Cortex of kidney (tissue), 1 donor: ENCODE measurements at places on chromosomes 4 and X.

GRCh38 chr4:13285336-13285735 is 198.8 kb downstream of the RAB28 start:
- DNase-seq = no peak

DNA sequence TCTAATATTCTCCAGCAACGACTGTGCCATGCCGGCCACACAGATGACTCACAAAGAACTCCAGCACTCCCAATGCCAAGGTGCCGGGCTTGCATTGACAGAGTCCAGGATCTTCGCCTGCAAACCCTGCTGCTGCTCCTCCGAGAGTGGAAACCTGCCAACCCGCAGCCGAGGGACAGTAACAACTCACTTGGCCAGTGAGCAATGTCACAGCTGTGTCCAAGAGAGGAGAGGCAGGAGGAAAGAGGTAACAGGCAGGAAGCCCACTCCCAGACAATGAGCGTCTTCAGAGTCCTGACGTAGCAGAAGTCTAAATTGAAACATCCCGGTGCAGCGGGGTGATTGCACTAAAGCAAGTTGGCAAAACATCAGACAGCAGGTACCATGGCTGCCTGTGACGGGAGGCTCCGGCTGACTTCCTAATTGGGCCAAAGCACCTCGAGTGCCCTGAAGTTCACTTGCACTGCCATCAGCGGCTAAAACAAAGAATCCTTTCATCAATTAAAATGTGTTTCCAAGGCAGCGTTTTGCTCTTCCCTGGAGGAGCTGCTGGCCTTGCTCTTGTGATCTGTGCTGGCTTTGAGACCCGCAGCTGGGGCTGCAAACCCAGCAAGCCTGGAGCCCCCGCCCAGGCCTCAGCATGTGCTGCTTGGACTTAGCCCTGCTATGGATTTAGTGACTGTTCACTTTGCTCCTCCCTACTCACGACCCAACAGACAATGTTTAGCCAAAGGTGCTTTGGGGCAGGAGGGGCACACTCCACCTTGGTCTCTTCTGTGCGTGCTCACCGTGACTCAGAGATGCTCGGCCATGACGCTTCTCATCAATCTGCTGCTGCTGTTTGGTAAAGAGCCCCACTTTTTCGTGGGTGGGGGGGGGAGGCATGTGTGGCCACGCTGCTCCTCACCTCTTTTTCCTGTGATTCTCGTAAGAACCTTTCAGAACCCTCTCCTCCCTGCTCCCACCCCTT is 36.5 kb downstream of the DCTD start:
- DNase-seq = no peak

GRCh38 chr4:123832173-123833026 is 435.8 kb downstream of the SPRY1 start:
- no peak for DNase-seq

GRCh38 chr4:140757232-140757630 is 1.0 kb upstream of the TBC1D9 start:
- DNase-seq = no peak

DNA sequence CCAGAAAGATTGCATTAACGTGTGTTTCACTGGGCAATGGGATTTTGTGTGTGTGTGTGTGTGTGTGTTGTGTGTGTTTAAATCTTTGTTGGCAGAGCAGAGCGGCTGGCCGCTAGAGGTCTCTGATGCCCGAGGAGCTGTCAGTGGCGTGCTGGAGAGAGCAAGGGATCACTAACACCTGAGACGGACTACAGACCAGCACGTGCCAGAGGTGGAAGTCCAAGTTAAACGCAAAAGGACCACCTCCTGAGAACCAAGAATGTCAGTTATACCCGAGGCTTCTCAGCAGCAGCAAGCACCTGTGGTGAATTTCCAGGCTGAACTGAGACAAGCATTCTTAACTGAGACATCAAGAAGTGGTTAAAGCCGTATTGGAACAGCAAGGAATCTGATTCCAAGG is 9.0 kb upstream of the SLC25A14 start:
- DNase-seq = no peak

DNA sequence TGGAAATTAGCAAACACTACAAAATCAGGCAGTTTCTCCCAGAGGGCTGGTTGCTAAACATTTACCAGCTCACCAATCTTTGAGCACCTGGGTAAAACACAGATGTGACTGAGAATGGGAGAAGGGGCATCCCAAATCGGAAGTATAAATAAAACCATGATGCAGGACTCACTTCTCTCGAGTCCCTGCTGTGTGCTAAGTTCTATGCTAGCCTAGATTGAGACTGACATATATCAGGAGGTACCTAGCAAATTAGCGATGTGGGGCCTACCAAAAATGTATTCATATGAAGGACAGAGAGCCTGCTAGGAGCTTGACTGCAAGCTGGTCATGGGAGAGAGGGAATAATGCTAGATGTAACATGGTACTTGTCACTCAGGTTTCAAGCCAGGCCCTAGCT is 171.9 kb upstream of the PGRMC2 start:
- no peak for DNase-seq

- DNase-seq = no peak
Measured at GRCh38 chr4:130266814-130267213, 1170.9 kb downstream of the C4orf33 start.

DNA sequence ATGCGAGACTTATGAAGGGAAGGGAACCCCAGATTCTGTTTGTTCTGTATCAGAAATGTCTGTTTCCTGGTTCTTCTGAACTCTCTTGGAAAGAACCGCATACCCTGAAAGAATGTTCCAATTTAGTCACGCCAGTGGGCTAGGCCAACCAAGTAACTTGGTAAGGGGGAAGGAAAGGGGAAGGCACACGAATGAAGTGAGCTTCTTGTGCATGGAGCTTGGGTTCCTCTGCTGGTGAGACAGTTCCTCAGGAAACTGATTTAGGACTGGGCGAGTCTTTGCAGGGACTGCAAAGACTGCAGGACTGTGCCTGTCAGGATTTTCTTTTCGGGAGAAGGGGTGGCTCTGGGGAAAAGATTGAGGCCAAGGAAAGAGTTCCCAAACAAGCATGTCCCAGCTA is 35.6 kb downstream of the FRMPD3 start:
- no peak for DNase-seq

GRCh38 chrX:150870487-150871340 is 27.8 kb downstream of the CD99L2 start:
- DNase-seq = no peak
